H9 (cell line): ENCODE measurements at places on chromosomes 6 and 20.

GRCh38 chr6:22146931-22147701 is 149.7 kb downstream of the PRL start:
- DNase-seq, result no peak

GRCh38 chr6:170163405-170164170 is 127.3 kb downstream of the DLL1 start:
- no peak for DNase-seq

GRCh38 chr20:6265204-6265904 is 142.5 kb upstream of the FERMT1 start:
- DNase-seq, result no peak

DNA sequence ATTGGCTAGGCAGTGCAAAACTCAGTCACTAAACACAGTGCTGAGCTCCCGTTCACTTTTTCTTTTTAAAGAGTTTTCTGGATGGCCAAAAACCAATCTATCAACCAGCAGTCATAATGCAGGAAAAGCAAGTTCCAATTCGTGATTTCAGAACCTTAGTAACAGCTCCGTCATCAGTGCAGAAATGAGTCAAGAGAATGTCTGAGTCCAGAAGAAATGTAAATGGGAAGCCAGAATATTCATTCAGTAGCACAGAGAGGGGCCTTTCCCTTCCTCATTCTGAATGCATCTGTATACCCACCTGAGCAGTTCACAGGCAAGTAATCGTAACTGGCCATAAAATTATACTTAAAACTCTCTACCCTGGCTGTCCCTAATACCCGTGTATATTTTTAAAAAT is 20.4 kb downstream of the HUS1B start:
- no peak for DNase-seq

DNA sequence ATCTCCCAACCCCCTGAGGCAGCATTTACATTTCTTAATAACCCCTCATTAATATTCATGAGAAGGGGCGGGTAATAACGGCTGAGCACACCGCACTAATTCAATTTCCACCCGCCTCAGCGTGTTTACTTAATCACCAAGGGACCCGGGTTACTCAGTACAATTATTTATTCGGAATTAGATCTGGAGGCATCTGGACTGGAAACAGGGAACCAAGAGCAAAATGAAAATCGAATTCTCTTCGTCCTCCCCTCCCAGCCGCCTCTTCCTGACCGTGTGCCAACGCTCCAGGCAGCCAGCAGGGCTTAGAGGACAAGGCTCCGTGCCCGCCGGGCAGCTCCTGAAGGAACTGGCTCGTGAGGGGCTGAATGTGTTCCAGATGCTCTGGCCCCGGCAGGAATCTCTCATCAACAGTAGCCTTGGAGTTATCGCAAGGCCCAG is 23.5 kb upstream of the CTNNBL1 start:
- DNase-seq, result no peak

DNA sequence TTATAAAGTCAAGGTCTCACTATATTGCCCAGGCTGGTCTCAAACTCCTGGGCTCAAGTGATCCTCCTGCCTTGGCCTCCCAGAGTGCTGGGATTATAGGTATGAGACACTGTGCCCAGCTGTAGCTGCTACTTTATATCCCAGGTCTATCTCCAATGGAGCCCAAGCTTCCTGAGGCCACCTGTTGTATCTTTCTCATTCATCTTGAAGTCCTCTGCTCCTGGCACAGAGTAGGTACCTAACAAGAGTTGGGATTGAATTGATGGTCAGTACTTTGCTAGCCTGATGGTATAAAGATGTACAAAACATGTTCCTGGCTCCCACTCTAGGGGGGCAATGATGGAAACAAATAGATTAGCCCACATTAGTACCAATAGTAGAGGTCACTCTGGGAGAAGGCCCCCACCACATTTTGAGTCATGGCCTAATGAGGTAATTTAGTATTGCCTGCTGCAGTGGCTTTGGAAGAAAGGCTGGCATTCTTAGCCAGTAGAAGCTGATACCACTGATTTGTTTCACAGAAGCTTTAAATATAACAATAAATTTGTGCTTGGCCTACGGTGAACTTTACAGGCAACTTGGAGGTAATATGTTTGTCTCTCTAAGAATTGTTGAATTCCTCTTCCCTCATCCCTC is 5.4 kb downstream of the PTPN1 start:
- no peak for DNase-seq

DNA sequence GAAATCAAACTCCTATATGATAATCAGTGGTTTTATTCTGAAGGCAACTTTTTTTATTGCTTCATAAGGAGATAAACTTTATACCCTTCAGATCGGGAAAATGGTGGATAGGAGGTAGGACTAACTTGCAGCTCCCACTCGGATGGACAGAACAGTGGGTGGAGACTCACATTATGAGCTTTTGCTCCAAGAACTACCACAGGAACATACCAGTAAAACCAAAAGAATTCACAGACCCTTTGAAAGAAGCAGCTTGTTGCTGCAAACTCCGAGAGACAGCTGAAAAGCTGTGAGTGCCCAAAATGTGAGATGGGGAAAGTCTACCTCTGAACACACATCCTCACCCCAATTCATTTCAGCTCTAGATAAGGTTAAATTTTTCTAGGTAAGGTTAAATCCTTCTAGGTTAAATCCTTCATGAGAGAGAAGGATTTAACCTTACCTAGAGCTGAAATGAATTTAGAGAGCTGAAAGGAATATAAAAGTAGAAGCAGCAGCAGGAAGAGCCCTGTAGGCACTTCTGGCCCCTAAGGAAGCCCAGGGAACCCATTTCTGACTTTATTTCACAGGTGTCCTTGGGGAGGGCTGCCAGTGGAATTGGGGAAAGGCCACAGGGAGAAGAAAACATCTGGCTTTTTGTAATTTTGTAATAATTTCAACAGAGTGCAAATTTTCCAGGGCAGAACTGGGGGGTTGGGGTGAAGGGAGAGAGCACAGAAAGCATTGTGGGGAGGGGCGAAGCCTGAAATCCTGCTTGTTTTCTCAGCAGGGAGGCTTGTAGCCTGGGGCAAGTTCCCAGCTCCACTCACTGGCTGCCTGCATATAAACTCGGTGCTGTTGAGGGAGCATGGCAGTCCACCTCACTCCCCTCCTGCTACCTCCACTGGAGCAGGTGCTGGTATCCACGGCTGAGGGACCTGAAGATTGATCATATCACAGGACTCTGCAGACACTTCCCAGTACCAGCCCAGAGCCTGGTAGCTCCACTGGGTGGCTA is 65.9 kb upstream of the HCRTR2 start:
- DNase-seq, result peak; percentile 70

GRCh38 chr6:16480763-16481560 is 242.6 kb downstream of the GMPR start:
- DNase-seq, result no peak

DNA sequence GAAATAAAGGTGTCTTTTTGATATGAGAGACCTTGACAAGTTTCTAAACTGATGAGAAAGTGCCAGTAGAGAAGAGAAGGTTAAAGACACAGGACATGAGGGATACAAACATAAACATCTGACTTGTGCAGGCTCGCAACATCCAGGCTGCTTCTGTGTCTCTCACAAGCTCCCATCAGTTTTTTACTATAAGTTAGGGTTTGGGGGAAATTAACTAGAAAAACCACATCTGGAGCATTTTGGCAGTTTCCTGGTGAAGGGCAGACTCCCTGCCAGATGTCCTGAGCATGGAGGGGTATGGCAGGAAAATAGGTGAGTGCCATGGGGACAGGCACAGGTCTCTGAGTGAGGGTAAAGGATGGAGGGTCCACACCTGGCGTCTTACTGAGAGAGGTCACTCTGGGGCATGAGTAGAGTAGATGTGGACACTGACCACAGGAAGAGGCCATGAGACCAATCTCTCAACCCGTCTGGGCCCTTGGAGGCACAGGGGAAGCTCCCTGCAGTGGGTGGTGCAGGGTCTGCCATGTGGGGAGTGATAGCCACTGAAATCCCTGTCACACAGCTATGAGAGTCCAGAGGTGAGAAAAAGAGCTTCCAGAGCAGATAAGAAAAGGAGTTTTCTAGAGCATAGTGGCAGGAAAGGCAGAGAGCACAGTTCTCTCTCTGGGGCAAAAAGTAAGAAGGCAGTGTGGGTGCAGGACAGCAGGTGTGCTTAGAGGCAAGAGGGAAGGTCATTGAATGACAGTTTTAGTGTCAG is 193.3 kb upstream of the SYNDIG1 start:
- DNase-seq, result no peak

DNA sequence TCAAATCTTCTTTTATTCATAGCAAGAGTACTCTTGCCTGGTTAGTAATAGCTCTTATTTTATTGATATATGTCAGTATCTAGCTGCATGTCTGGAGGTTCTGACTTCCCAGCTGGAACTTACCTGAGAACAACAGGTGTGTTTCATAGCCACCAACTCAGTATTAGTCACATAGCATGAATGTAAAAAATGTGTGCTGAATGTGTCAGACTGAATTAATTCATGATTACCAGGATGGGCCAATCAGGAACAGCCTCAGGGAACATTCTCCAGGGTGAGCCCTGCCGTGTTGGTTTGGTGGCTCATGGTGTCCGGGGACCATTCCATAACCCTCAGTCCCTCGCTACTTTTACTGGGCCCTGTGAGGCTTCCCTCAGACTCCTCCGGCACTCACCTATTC is 99.7 kb downstream of the TULP4 start:
- no peak for DNase-seq

- DNase-seq, result no peak
These were observed 33.8 kb upstream of the ZFAND3 start for GRCh38 chr6:37785663-37786270.

DNA sequence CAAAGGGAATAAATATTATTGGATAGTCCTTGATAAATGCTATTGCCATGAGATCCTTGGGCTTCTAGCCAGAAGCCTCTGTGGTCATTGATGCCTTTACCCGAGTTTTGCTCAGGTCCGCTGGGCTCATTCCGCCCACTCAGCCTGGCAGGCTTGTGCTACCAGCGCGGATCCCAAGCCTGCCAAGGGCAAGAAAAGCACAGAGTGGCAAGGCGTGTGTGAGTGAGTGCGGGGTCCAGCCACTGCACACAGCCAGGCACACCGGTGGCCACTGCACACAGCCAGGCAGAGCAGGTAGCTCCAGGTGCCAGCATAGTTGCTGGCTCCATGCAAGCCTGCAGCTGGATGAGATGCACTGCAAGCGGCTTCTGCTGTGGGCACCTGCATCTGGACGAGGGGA is 38.7 kb downstream of the STK38 start:
- no peak for DNase-seq

DNA sequence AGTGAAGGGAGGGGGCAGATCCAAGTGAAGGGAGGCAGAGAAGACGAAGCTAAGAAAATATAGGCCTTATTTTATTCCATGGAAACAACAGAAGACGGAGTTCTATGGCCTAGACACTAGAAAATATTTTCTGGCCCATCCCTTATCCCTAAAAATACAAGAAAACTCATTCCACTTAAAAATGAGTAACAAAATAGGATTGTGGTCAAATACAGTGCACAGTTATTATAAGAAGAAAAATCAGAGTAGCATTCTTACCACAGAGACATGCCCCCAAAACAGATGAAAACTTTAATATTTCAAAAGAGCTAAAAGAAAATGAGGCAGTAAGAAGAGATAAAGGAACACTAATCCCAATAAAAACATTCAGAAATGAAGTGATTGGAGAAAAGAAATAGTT is 202.9 kb downstream of the GMPR start:
- DNase-seq, result no peak

DNA sequence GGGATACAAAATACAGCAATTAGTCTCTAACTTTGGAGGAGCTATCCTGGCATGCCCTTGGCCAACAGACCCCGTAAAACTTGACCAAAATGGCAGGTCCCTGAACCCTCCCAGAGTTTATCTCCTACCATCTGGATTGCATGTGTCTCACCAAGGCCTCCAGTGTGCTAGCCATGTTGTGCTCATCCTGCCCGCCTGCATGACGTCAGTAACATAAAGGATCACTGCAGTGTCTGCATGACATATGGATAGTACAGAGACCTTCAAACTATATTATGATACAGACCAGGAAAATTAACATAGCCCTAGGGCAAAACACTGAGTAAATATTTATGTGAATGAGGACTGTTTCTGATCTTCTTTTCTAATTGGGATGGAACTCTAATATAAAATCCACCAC is 25.3 kb downstream of the CPXM1 start:
- no peak for DNase-seq

GRCh38 chr6:117615750-117616390 is 13.6 kb upstream of the GOPC start:
- DNase-seq, result peak; percentile 82

- no peak for DNase-seq
These were observed 24.8 kb downstream of the TMX4 start for GRCh38 chr20:7994809-7995208.
